ENCODE measurements at places on chromosomes 4 and X. TPM values are rescaled to one million over a fixed set of nuclear protein-coding genes. Genes with fewer than 3 reads are reported as not detected.

DNA sequence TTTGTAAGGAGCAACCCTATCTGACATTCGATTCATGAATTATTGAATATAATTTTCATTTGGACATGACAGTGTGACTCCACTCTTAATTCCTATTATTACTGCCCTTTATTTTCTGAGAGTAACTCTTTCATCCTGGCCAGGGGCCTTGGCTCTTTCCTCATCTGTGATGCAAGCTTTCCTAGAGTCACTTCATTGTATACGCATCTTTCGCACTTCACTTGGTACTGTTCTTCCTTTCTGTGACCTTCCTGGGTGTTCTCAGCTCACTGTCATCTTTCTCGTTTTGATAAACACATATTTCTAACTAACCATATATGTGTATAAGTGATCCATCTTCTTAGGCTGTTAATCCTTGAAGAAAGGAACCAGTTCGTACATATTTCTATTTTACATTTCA, 160.3 kb downstream of the PDGFC start:
- H3K27me3 ChIP-seq: no peaks in the 10 kb centered on the region
- no peak overlapping the region for H3K27ac ChIP-seq

GRCh38 chr4:141635736-141636081, 674 bp upstream of the IL15 start:
- H3K27me3 ChIP-seq: peaks cover 12% of the 10 kb centered on the region
- H3K27ac ChIP-seq: no peak overlapping the region
- no peaks in the 10 kb centered on the region for H3K4me1 ChIP-seq

- no peak for DNase-seq
- no peak overlapping the region for H3K27ac ChIP-seq
- no peaks in the 10 kb centered on the region for H3K27me3 ChIP-seq
- no peaks in the 10 kb centered on the region for H3K36me3 ChIP-seq
- peaks cover 11% of the 10 kb centered on the region for H3K4me1 ChIP-seq
- no peak overlapping the region for H3K4me3 ChIP-seq
These were observed 89.8 kb upstream of the ETNPPL start for GRCh38 chr4:108852691-108853090.

- no peak overlapping the region for H3K27ac ChIP-seq
- H3K36me3 ChIP-seq: no peaks in the 10 kb centered on the region
- H3K4me1 ChIP-seq: no peaks in the 10 kb centered on the region
- H3K4me3 ChIP-seq: no peak overlapping the region
- peak; percentile 62 for DNase-seq
These were observed 51.0 kb upstream of the NHSL2 start for GRCh38 chrX:71859637-71860036.

DNA sequence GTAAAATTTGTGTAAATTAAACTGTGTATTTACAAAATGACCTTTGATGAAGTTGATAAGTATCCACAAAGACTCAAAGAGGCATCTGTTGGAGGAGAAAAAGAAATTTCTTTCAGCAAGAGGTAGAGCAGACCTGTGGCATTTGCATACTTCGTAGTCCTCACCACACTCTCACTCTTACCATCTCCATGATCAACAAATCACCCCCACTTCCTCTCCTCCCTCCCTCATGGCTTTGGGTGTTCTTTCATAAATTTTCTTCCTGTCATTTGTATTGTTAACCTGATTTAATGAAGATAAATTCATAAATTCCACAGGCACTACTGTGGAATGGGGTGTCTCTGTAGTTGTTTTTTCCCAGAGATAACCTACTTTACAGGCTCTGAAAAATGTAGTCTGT, 366.5 kb downstream of the ZNF674 start:
- H3K4me3 ChIP-seq: no peak overlapping the region
- H3K36me3 ChIP-seq: no peaks in the 10 kb centered on the region
- H3K27ac ChIP-seq: no peak overlapping the region

The RTL9 gene
- 1.3 TPM for polyA plus RNA-seq

GRCh38 chr4:90306810-90307209, 179.6 kb downstream of the CCSER1 start:
- H3K27me3 ChIP-seq: no peaks in the 10 kb centered on the region
- no peaks in the 10 kb centered on the region for H3K4me1 ChIP-seq
- DNase-seq: no peak
- no peak overlapping the region for H3K27ac ChIP-seq
- no peak overlapping the region for H3K4me3 ChIP-seq

The EXOC1L gene
- polyA plus RNA-seq: not detected

Measured in hepatocyte (in vitro differentiated cells).